ENCODE measurements at places on chromosomes 4 and X.

- DNase-seq, result no peak
Measured at GRCh38 chr4:7647600-7648543, 213.1 kb upstream of the PSAPL1 start.

GRCh38 chr4:110625576-110626257 is 2.8 kb upstream of the PITX2 start:
- DNase-seq, result no peak

GRCh38 chrX:47229427-47229826 is 3.4 kb upstream of the USP11 start:
- DNase-seq, result no peak

DNA sequence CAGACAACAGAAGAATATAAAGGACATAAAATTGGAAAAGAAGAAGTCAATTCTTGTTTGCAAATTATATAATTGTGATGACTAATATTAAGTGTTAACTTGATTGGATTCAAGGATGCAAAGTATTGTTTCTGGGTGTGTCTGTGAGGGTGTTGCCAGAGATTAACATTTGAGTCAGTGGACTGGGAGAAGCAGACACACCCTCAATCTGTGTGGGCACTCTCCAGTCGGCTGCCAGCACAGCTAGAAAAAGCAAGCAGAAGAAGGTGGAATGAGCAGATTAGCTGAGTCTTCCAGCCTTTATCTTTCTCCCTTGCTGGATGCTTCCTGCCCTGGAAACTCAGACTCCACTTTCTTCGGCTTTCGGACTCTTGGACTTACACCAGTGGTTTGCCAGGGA is 51.7 kb downstream of the UBE2NL start:
- DNase-seq, result no peak

GRCh38 chrX:115040417-115040816 is 23.0 kb upstream of the IL13RA2 start:
- DNase-seq, result no peak

DNA sequence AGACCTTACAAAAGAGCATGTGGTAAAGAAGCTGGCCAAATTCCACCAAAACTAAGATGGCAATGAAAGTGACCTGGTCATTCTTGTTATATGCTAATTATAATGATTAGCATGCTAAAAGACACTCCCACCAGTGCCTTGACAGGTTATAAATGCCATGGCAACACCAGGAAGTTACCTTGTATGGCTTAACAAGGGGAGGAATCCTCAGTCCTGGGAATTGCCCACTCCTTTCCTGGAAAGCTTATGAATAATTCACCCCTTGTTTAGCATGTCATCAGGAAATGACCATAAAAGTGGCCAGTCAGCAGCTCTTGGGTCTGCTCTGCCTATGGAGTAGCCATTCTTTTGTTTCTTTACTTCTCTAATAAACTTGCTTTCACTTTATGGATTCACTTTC is 87.9 kb downstream of the UPRT start:
- no peak for DNase-seq

- no peak for DNase-seq
Measured at GRCh38 chr4:169080981-169081380, 70.9 kb upstream of the CBR4 start.

DNA sequence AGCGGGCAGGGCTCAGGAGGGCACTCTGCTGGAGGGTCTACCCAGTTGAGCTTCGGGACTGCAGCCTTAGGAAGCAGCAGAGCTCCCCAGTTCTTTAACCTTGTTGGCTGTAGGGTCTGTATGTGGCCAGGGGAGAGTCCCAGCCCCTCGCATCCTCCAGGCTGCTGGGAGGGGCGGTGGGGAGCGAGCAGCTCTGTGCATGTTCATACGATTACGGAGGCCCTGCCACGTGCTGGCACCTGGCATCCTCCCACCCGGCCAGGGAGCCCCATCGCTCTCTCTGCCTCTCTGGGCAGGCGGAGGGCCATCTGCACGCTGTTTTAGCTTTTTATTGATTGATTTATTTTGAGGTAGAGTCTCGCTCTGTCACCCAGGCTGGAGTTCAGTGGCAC is 21.2 kb downstream of the NSG1 start:
- DNase-seq, result no peak

DNA sequence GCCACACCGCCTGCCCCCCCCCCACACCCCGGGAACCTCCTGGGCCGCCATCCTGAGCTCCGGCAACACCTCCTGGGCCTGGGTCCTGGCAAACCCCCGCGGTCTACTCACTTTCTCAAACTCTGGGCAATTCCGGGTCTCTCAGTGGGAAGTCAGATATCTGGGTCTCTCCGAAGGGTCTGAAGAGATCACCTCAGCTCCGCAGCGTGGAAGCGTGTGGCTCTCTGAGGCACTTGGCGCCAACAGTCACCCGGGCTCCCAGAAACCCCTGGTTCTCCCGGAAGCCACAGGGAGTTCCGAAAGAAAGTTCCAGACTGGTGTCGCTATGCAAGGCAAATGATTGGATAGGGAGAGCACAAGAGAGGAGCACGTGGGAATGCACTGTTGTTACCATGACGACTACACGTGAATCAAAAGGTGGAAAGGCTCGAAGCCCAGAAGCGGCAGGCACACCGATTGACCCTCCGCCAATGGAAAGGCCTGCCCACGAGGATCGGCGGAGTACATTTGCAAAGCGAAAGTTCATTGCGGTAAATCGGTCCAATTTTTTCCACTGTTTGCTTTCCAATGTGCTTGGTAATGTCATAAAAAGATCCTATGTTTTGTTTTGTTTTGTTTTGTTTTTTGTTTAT is at the start of gene PNMA6E:
TSS of gene PNMA6E (minus strand) at position 218 of the 632 bp plus-strand sequence. CDS start 2,501 bp downstream, outside the sequence.
- no peak for DNase-seq

DNA sequence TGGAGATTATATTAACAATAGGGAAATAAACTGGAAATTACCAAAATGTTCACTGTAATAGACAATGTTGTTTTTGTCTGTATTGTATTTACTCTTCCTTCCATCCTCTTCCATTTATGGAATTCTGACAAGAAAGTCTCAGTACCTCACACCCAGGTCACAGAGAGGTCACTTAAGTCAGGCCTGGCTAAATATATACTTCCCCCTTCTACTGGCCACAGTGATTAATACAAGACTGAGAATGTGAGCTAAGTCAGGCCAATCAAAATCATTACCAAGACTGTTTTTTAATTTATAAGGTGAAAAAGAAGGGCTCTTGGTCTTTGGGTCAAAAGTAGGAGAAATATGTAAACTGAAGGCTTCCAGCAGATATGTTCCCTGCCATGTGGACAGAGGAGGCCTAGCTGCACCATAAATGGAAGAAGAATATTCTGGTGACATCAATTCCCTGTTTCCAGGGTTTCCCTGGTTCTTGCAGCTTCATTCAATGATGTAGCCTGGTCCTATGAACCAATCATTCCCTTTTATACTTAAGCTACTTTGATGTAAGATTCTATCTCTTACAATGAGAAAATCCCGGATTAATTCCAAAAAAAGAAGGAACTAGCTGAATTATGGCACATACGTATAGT is 64.3 kb downstream of the LRBA start:
- DNase-seq, result no peak

- no peak for DNase-seq
Measured at GRCh38 chr4:165553221-165553810, 174.5 kb downstream of the CPE start.

GRCh38 chr4:36841583-36842326 is 402.8 kb upstream of the NWD2 start:
- no peak for DNase-seq

- DNase-seq, result peak; percentile 13
Measured at GRCh38 chr4:114180481-114180880, 201.0 kb upstream of the ARSJ start.

GRCh38 chrX:123093792-123094191 is 90.3 kb upstream of the GRIA3 start:
- DNase-seq, result no peak

GRCh38 chrX:12975991-12976558 is 1.2 kb downstream of the TMSB4X start:
- no peak for DNase-seq

GRCh38 chrX:43813898-43814297 is 68.4 kb downstream of the MAOB start:
- DNase-seq, result no peak

DNA sequence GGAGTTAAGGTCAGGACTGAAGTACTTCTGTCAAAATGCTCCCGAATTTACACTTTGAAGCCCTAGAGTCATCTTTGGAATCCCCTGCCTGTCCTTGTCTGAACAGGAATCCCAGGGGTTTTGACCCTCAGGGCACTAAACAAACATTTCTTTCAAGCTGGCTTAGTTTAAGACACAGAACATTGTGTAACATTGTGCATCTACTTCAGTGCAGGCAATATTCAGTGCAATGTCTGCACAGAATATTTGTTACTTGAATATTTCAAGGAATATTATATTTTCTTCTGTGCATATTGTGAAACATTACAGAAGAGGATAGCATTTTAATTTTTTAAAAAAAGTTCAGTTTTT is 763.4 kb downstream of the PCDH18 start:
- DNase-seq, result no peak

GRCh38 chr4:89331686-89332544 is 24.3 kb upstream of the GPRIN3 start:
- DNase-seq, result no peak

GRCh38 chrX:40465735-40466551 is 114.8 kb upstream of the ATP6AP2 start:
- no peak for DNase-seq

DNA sequence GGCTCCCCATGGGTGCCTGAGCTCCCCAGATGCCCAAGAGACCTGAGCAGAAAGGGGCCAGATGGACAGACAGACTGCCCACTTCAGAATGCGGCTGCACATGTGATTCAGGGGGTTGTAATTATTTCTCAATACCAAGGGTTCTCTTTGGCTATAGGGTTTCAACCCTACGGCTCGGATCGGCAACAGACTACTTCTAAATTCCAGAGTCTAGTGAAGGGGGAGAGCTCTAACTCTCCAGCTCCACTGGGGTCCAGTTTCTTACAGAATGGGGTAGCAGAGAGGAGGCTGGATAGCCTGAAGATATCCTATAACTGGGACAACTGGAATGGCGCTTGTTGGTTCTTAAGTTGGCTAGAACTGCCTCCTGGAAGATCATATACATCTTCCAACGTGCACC is 136.3 kb downstream of the MGST2 start:
- DNase-seq, result no peak

DNA sequence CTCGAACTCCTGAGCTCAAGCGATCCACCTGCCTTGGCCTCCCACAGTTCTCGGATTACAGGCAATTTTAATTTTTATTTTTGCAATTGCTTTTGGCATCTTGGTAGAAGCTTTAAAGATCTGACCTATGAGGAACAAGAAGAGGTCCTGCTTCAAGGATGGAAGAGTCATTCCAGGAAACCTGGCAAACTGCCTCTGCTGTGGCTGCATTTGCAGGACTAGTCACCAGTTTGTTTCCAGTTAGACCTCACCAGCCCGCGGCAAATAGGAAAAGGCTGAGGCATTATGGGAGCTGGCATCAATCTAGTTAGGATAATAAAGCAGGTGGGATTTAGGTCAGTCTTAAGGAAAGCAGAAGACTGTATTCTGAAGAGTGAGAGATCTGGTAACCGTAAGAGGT is 51.9 kb upstream of the LAS1L start:
- DNase-seq, result no peak

- no peak for DNase-seq
Measured at GRCh38 chrX:20506739-20507138, 240.0 kb upstream of the RPS6KA3 start.

All from stimulated activated CD4-positive, alpha-beta T cell treated with anti-CD3 and anti-CD28 coated beads, Interleukin-1b, Interleukin-23, amount 100 ng/mL, for 48 hours (primary cell).